ENCODE measurements at places on chromosomes 12 and 14.

- peak; percentile 51 for DNase-seq
Measured at GRCh38 chr12:109488051-109488665, 10.7 kb downstream of the UBE3B start.

GRCh38 chr12:44942714-44943113, 66.6 kb upstream of the NELL2 start:
- DNase-seq, result no peak

- DNase-seq, result no peak
Measured at GRCh38 chr12:122990961-122991622, 10.6 kb downstream of the ARL6IP4 start.

DNA sequence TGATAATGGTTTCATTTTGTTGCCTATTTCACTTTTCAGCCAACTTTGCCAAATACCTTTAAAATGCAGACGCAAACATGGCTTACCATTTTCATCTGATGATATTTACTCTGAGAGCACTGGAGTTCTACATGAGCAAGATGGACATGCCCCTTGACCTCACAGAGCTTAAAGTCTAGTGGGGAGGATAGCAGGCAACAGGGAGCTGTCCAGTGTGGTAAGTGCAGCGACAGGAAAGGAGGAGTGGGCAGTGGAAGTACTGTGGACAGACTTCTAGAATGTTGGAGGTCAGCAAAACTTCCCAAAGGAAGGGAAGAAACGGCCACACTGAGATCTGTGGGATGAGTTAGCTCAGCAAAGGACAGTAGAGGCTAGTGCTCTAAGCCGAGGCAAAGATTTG, 25.3 kb downstream of the LRIG3 start:
- DNase-seq, result no peak
